ENCODE measurements at places on chromosomes 1 and 21.

GRCh38 chr1:10803971-10804820, 7.8 kb upstream of the CASZ1 start:
- no peak for DNase-seq

DNA sequence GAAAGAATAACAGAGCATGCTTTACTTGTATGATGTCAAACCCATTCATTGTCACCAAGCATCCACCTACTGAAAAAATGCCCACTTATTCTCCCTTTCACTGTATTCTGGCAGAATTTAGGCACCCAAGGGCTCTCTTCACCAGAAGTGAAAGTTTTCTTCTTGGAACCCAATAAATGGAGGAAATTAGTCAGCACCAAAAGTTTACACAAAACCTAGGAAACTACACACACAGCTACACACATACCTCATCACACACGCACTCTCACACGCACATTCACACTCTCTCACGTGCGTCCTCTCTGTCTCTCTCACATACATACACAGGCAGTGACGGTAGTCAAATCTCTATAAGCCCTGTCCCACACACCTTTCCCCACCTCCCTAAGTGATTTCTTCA, 37.6 kb downstream of the MCOLN2 start:
- DNase-seq = no peak

DNA sequence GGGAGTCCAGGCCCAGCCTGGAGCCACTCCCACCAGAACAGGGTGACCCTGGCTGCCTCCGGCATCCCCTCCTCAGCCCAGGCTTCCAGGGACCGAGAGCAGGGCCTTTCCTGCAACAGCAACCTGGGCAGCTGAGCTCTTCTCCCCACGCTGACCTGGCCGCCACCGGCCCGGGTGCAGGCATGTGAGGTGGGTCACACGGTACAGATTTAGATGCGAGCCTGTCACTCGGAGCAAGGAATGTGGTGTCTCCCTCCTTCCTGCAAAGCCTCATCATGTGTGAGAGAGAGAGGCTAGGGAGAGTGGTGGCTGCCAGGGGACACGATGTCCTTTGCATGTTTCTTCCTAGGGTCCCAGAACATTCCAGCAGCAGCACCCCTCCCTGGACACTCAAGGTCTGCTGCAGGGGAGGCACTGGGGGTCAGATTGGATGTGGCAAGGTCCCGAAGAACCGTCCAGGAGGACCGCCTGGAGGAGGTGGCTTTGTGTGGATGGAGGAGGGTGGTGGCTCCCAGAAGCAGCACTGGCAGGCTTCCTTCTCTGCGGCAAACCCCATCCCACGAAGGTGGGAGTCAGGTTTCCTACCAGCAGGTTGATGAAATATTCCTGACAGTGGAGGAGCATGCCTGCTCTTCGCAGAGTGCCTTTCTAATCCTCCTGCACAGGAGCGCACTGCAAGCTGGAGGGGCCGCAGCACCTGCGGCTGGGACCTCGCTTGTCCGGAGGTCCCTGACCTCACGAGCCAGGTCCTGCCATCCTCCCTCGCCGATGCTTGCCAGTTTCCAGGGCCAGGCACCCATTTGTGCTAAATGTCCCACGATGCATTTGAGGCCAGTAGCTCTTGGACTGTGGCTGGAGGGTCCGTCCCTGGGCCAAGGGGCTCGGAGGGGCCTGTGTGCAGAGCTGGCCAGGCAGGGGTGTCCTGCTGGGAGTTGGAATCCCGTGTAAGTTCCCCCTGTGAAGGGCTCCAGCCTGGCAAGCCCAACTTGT, 68.4 kb downstream of the PRDM16 start:
- no peak for DNase-seq

DNA sequence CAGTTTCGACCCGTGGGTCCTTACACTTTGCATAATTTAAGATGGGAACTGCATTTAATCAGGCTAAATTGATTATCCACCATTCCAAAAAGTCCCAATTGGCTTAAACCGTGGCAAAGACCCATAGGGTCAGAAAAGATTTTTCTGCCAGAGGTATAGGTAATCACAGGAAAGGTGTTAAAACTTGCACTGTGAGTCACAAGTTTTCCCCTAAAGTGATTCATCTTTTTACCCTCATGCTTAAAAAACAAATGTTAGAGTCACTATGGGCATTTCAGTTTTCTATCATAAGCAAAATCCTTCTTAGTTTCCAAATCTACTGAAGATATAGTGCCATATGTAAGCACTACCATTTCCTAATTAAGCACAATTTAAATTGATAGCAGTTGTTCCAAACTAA, 1079.8 kb downstream of the ADGRL2 start:
- DNase-seq = no peak

GRCh38 chr1:52706941-52707926, 9.1 kb upstream of the COA7 start:
- DNase-seq = no peak

DNA sequence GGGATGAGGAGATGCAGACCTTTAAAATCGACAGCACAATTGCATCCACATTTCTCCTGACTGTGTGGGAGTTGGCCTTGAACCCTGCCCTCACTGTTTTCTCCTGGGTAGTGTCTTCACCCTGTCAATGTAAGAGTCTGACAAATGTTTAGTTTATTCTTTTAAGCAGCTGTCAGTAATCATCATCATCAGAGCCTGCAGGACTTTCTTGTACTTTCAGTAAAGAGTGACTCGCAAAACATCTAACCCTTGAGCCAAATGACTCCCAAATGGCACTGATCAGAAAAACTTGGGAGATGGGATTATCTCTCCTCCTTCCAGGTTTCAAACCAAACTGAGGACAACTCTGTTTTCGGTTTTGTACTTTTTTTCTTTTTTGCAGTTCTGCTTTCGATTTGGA, 460.2 kb downstream of the KIF26B start:
- DNase-seq = no peak

DNA sequence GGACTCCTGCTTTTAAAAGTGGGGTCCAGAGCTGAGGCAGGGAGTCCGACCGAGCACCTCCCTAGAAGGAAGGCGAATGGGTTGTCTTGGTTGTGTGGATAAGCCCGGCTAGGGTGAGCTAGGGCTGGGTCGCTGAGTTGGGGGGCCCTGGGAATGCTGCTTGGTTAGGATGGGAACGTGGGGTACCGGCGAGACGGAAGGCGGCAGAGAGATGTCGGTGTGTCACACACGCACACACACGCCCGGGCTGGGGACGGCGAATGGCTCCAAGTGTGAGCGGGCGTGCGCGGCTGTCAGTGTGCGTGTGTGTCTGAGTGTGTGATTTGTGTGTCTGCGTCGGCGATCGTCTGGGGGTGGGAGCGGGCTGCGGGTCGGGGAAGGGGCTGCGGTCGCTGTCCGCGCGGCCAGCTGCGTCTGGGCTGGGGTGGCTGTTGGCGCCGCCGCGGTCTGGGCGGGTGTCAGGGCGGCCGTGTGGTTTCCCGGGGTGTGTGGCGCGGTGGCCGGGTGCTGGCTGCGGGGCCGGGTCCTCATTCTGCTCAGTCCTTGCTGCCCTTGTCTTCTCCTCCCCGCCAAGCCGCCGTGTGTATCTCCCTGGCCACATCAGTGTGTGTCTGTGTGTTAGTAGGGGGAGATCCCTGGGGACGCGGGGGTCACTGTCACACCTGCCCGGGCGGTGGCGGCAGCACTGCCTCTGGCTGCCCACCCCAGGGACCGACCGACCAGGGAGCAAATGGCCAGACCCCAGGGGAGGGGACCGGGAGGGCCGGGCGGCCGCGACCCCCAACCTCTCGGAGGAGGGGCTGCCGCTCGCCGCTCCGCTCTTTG, 1.1 kb downstream of the EFNA3 start:
- DNase-seq = no peak

DNA sequence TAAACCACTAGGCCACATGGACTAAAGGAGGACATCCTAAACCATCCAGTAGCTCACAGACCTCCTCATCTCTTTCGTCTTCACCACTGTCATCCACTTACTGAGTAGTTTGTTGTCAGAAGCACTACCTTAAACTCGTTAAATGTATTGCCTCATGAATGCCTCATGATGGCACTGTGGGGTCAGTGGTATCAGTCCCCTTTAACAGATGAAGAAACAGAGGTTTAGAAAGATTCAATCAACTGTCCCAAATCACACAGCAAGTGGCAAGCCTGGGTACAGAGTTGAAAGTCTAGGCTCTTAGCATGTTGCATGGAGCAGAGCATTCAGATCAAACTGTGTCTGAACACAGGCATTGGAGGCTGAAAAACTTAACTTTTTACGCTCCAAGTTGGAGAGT, 183.6 kb upstream of the KIAA0040 start:
- DNase-seq = no peak

DNA sequence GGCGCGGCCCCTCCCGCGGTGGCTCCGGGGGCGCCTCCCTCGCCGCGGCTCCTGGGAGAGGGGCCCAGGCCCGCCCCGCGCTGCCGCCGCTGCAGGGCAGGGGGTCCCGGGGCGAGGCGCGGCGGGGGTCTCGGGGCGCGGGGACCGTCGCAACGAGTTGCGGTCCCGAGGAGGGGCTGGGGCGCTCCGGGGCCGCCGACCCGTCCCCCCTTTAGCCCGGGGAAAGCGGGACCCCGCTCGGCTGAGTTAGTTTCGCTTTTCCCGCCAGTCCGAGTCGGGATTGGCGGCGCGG, 493 bp downstream of the SPSB1 start:
- no peak for DNase-seq

DNA sequence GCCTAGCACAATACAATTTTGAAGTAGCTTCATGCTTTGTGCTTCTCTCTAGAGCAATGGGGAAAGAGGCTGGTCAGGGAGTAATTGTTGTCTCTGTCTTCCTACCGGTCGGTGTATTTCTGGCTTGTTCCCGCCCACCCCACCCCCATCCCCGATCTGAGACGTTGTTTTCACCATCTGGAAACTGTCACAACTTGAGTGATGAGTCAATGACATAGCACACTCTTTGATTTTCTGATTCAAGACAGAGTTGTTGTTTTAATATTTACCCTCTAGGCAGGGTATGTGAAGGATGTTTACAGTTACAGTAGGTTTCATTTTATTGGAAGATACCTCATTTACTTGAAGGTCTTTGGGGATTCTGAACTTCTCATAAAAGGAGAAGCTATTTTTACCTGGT, 7.0 kb downstream of the IL12RB2 start:
- DNase-seq = no peak

- no peak for DNase-seq
Measured at GRCh38 chr1:242723044-242723716, 198.7 kb upstream of the PLD5 start.

GRCh38 chr1:13586001-13586400, 2.4 kb downstream of the PDPN start:
- no peak for DNase-seq

DNA sequence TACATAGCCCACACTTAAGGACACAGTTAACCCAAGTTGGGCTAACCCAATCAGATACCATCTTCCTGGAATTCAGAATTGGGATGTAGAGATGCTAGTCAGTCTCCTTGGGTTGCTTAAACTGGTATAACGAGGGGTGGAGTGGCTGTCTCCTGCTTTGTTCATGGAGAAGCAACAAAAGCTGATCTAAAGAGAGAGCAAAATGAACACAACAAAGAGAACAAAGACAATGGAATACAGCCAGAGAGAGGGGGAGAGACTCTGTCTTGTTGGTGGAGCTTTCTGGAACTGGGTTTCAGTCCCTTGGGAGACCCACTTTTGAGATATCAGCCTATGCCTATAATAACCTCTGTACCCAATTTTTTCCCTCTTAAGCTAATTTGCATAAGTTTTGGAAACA, 138.1 kb downstream of the ATG4C start:
- DNase-seq = no peak

DNA sequence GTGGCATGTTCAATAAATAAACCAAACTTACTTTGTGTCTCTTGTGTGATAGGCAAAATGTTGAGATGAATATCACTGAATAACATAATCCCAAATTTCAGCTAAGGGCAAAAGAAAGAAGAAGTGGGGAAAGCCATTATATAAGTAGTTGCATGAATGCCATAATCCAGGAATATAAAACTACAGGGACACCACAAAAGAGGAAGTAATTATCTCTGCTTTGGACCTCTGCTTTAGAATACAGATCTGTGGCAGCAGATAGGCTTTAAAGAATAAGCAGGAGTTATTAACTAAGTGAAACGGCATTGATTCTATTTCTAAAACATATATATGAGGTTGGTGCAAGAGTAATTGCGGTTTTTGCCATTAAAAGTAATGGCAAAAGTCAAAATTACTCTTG, 288.5 kb upstream of the SNX7 start:
- no peak for DNase-seq

DNA sequence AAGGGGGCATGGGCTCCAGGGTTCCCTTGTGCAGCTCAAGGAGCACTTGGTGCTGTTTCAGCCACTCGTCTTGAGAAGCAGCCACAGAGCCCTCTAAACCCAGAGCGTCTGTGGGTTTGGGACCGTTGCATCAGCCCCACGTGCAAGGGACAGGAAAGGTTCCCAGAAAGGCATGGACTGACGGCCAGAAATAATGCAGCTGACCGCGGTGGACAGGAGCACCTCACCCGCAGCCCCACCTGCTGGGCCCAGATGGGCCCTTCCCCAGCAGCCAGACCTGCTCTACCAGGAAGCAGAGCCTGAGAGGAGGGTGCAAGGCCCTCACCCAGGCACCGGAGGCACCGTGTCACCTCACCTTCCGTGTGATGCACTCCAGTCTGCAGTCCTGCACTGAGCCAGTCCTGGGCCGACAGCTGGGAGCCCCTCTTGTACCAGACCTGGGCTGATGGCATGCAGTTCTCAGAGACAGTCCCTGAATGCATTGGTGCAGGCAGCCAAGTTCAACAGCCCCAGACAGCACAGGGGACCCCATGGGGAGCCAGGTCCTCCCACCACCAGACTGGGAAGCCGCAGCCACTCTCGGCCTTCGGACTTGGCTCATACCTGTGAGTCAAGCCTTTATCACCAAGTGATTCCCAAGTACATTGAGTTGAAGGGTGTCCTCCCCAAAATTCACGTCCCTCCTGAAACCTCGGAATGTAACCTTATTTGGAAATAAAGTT, 4.8 kb upstream of the TFF3 start:
- no peak for DNase-seq

DNA sequence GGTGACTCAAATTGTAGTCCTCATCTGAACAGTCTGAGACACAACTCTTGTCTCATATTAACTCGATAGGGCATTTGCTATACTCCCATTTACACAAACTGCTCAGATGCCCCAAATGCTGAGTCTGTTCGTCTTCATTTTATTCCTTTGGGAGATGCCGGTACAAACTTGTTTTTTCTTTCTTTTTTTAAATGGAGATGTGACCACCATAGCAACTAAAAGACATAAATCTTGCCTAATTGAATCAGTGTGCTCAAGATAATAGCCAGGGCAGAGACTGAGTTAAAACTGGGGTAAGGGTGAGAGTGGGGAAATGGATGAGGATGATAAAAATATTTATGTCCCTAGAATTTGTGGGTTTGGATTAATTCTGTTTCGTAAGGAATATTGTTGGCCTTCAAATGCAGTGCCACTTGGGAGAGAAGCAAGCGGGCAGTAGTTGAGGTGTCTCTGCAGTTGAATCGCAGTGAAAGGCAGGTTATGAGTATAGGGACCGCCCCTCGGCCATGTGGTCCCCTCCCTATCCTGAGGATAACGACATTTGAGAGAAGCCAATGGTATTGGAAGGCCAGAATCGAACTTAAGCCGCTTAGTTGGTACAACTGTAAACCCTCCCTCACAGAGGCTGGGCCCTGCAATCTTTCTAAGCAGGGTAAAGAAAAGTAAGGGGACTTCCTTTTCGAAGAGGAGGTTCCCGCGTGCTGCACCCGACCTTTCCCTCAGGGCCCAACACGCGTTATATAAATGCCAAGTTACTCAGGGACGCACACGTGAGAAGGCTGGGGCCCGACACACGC, 859 bp upstream of the LRRC8B start:
- no peak for DNase-seq
